Memory B cell (primary cell): ENCODE measurements at places on chromosomes 7 and 10.

DNA sequence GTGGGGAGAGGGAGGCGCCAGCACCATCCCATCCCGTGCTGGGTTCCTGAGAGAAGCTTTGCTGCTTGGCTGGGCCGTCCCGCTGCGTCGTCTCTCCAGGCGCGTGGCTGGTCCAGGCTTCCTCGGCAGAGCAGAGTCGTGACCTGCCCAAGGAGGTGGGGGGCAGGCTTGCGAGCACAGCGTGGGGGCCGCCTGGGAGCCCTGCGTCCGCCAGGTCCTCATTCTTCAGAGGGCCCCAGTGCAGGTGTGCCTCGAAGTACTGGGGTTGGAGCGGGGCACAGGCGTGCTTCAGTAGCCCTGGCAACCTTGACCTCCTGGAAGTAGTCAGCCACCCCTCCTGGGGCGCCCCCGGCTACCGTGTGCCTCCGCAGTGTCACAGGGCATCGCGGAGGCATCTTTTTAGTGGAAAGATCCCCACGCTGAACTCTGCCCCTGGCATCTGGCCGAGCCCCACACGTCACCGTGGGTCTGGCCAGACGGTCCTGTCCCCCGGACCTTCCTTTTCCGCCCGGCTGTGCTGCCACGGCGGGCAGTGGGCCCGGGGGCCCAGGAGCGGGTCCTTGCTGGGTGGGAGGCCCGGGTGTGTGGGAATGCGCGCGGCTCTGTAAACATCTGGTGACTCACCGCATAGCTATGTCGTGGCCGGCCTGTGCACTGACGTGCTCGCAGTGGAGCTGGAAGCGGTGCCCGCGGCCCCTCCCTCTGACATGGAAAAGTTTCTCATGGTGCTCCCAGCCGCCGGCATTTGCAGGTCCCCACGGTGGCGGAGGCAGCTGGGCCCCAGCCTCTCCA lies 6.4 kb downstream of the MAFK start:
- no peak for DNase-seq
- H3K27me3 ChIP-seq, result no peaks in the 10 kb centered on the region
- H3K4me3 ChIP-seq, result no peak overlapping the region
- no peak overlapping the region for H3K27ac ChIP-seq

DNA sequence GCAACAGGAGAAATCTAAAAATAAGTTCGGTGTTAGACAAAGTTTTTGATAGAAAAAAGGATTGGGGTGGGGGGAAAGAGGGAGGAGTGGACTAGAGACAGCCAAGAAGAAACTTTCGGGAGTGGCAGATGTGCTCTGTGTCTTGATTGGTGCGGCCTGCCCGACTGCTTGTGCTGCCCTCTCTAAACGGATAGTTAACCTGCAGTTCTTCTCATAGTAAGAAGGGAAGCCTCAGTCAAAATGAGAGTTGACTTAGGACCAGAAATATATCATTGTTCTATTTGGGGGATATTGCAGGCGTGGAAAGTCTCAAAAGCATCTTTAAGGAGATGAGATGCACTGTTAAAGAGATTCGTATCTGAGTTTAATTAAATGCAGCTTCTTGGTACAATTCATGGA lies 39.3 kb downstream of the UBE3C start:
- no peak overlapping the region for H3K4me3 ChIP-seq
- peaks cover 10% of the 10 kb centered on the region for H3K36me3 ChIP-seq
- DNase-seq, result no peak
- H3K27ac ChIP-seq, result no peak overlapping the region
- H3K27me3 ChIP-seq, result no peaks in the 10 kb centered on the region

GRCh38 chr10:117663750-117664149 lies 121.2 kb downstream of the EMX2 start:
- no peaks in the 10 kb centered on the region for H3K4me1 ChIP-seq
- H3K27ac ChIP-seq, result no peak overlapping the region
- H3K4me3 ChIP-seq, result no peak overlapping the region
- no peaks in the 10 kb centered on the region for H3K27me3 ChIP-seq
- H3K36me3 ChIP-seq, result no peaks in the 10 kb centered on the region

- no peak overlapping the region for H3K4me3 ChIP-seq
- no peaks in the 10 kb centered on the region for H3K4me1 ChIP-seq
- DNase-seq, result no peak
These were observed 270.0 kb upstream of the PPP2R2D start for GRCh38 chr10:131630772-131631258.

- peaks cover 2% of the 10 kb centered on the region for H3K27me3 ChIP-seq
- no peak overlapping the region for H3K4me3 ChIP-seq
- no peaks in the 10 kb centered on the region for H3K36me3 ChIP-seq
- no peak overlapping the region for H3K27ac ChIP-seq
- no peak for DNase-seq
- H3K4me1 ChIP-seq, result peaks cover 11% of the 10 kb centered on the region
These were observed 85.7 kb upstream of the BET1 start for GRCh38 chr7:94089806-94090205.

DNA sequence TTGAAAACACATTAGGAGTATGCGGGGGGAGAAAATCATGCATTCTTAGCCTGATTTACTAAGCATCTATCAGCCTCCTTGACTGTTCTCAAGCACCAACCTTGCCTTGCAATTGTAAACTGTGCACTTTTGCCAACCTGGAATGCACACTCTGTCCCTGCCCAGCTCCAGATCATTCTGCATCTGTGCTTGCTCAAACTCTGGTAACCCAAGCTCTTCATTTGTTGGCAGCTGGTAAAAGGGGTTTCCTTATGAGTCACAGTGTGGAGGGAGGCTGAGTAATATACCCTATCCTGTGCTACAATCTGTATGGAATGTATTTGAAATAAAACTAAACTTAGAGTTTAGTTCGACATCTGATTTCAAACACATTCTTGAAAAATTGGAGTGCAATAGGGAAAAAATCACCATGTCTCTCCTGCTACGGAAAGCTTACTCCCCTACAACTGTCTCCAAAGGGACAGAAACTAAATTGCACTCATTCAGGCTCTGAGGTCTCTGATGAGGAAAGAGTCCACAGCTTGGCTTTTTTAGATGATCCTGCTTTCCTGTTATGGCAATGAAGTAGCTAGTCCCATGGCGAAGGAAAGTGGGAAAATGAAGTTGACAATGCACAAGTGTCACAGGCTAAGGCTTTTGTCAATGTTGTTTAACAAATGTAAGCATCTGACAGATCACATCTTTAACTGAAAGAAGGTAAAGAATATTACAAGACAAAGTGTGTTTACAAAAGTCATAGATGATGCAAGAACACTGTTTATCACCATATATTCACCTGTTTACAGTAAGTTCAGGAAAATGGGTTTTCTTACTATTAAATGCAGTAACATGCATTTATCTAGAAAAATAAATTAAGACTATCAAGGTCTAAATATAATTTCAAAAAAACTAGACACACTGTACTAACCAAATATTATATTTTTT lies 61.9 kb downstream of the TES start:
- no peak overlapping the region for H3K27ac ChIP-seq
- H3K4me1 ChIP-seq, result no peaks in the 10 kb centered on the region
- no peaks in the 10 kb centered on the region for H3K36me3 ChIP-seq
- no peak overlapping the region for H3K4me3 ChIP-seq
- H3K27me3 ChIP-seq, result peaks cover 4% of the 10 kb centered on the region

DNA sequence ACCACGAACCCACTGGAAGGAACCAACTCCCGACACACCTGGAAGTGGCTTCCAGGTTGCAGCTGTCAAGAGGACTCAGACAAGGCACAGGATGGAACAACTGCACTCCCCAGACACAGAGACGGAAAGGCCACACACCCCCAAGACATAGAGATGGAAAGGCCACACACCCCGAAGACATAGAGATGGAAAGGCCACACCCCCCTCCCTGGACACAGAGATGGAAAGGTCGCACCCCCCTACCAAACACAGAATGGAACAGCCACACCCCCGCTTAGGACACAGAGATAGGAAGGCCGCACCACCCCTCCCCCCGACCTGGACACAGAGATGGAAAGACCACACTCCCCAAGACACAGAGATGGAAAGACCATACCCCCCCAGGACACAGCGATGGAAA lies 7.6 kb downstream of the ZNF511 start:
- no peak for DNase-seq
- H3K4me1 ChIP-seq, result peaks cover 16% of the 10 kb centered on the region
- no peak overlapping the region for H3K27ac ChIP-seq
- peaks cover 11% of the 10 kb centered on the region for H3K27me3 ChIP-seq
- H3K4me3 ChIP-seq, result peak overlapping the region; percentile 9

GRCh38 chr7:44945479-44945878 lies 33.3 kb downstream of the MYO1G start:
- no peaks in the 10 kb centered on the region for H3K4me1 ChIP-seq
- H3K36me3 ChIP-seq, result no peaks in the 10 kb centered on the region
- no peak for DNase-seq
- H3K27ac ChIP-seq, result no peak overlapping the region

DNA sequence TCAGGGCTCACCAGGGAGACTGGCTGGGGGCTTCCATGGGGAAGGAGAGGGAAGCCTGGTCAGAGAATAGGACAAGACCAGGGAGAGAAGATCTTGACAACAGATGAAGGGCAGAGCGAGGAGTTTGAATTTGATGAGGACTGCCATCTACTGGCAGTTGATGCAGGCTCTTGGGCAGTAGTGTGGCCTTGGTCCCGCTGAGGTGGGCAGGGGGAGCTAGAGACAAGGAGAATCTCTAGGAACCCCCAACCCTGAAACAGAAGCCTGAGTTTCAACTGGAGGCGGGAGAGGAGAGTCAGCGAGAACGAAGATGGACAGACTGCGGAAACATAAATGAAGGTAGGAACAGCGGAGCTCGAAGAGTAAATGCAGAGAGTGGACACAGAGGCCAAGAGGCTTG lies 81.0 kb downstream of the PPP1R3C start:
- H3K27ac ChIP-seq, result no peak overlapping the region
- H3K4me3 ChIP-seq, result no peak overlapping the region
- peaks cover 1% of the 10 kb centered on the region for H3K27me3 ChIP-seq
- DNase-seq, result no peak
- no peaks in the 10 kb centered on the region for H3K36me3 ChIP-seq

DNA sequence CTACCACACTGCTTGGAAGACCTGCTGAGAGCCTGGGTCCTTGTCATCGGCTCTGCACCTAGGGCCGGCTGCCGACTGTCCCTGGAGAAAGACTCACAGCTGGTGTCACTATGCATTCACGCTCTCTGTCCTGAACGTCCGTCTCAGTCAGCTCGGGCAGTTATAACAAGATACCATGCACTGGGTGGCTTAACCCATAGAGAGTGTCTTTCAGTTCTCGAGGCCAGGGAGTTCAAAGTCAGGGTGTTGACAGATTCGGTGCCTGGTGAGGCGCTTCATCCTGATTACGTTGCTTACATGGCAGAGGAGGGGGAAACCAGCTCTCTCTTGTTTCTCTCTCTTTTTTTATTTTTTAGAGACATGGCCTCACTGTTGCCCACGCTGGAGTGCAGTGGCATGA lies 91.1 kb downstream of the SPDYE5 start:
- no peaks in the 10 kb centered on the region for H3K27me3 ChIP-seq
- H3K4me1 ChIP-seq, result no peaks in the 10 kb centered on the region
- peaks cover 12% of the 10 kb centered on the region for H3K36me3 ChIP-seq
- no peak overlapping the region for H3K4me3 ChIP-seq

DNA sequence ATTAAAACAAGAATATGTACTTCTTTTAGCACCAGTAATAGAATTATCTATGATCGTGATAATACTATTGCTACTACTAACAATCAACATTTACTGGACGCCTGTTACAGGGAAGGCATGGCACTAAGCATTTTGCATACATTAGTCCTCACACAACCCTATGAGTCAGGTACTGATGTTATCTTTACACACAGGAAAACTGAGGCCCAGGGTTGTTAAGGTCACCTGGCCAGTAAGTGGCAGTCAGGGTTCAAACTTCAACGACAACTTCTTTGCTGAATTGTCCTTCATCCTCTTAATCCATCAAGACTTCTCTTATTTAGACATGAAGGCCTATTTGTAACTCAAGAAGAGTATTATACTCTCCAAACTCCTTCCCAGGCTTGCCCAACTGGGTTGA lies 41.9 kb upstream of the ACSL5 start:
- no peak for DNase-seq
- peaks cover 10% of the 10 kb centered on the region for H3K4me1 ChIP-seq
- no peaks in the 10 kb centered on the region for H3K36me3 ChIP-seq
- H3K27me3 ChIP-seq, result peaks cover 5% of the 10 kb centered on the region
- H3K4me3 ChIP-seq, result no peak overlapping the region

- H3K4me3 ChIP-seq, result no peak overlapping the region
- no peak overlapping the region for H3K27ac ChIP-seq
- no peaks in the 10 kb centered on the region for H3K36me3 ChIP-seq
These were observed 237.9 kb downstream of the ADARB2 start for GRCh38 chr10:1499359-1499957.

GRCh38 chr10:131350660-131351059 lies 39.1 kb upstream of the TCERG1L start:
- H3K27me3 ChIP-seq, result peaks cover 2% of the 10 kb centered on the region
- DNase-seq, result no peak
- no peak overlapping the region for H3K27ac ChIP-seq
- no peak overlapping the region for H3K4me3 ChIP-seq

DNA sequence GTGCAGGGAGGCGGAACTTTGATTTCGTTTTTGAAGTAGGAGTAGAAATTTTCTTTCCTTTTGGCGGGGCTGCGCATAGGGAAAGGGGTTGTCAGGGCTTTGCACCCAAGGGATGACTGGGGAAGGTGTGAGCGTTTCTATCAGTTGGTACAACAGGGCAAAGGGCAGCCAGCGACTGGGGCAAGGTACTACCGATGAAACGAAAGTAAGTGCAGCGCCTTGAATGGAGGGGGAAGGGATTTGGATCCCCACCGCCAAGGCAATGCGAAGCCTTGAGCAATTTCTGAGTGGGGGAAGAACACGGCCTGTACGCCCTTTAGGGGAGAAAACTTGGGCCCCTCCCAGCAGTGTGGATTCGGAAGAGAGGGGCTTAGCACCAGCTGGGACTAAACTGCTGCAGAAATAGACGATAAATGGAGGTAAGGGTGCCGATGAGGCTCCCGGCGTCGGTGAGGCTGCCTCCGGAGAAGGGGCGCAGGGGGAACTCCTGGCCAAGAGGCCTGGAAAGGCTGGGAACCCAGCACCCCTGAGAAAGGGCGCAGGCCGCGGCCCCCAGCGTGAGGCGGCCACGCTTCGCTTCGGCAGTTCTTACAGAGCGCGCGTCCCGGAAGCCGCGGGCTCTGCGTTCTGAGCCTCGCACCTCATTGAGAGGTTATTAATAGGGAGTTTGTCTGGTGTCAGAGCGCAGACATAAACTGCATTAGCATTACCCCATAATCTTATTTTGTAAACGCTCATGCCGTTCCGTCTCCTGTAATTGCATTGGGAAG lies 10.0 kb upstream of the TLX1 start:
- no peak overlapping the region for H3K27ac ChIP-seq
- peaks cover 12% of the 10 kb centered on the region for H3K4me1 ChIP-seq
- no peak for DNase-seq
- H3K4me3 ChIP-seq, result peak overlapping the region; percentile 96
- H3K27me3 ChIP-seq, result peaks cover 22% of the 10 kb centered on the region

DNA sequence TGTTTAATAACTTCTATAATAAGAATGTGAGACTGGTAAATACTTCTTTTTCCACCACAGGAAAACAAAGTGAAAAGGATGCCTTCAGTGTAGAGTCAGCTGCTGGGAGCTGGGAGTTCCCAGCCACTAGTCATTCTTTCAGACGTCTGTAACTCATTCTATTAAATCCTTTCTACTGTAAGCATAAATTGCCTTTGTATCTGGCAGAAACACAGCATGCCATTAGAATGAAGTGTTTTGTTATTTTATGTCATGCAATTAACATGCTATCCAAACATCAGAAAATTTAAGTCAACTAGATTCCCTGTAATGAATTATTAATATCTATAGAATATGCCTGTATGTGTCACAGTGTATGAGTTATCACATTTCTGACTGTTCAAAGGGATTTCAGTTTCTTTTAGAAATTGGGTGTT lies 14.3 kb downstream of the BPGM start:
- H3K4me3 ChIP-seq, result no peak overlapping the region
- H3K27ac ChIP-seq, result no peak overlapping the region
- peaks cover 11% of the 10 kb centered on the region for H3K4me1 ChIP-seq
